Kidney capillary endothelial cell (primary cell): ENCODE measurements at places on chromosomes 13 and 19.

DNA sequence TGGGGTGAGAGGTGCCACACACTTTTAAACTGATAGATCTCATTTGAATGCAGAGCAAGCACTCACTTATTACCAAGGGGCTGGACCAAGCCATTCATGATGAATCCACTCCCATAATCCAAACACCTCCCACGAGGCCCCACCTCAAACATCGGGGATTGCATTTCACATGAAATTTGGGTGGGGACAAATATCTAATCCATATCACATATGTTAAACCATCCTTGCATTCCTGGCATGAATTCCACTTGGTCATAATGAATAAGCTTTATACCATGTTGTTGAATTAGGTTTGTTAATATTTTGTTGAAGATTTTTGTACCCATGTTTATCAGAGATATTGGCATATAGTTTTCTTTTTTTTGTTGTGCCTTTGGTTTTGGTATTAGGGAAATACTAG is 1198.7 kb upstream of the ATXN8OS start:
- DNase-seq = no peak

DNA sequence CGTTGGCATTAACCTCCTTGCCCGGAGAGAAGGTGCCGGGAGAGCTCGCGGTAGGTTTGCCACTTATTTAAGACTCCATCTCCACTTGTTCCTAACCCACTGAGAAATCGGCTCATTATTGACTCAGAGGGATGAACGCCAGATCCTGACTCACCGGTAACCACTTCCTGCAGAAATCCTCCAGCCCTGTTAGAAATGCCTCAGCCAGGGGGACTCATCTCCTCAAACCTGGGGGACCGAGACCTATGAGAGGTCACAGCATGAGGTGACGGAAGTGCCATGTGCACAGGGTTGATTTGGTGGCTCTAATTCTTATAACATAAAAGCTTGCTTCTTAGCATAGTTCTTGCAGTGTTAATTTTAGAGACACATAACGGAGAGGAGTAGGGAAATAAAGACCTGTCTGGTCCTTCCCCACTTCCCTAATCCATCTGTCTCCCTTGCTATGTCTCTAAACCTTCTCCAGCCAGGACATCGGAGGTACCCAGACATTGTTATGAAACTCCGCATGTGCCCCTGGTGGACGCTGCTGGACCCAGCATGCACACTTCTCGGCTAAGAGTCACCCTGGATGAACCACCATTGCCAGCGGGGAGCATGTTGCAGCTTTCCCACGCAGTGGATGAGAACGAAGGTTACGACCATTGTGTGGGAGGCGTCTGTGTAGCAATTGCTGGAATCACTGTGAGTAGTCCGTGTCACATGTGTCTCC is 158.9 kb downstream of the EFNB2 start:
- peak; percentile 87 for DNase-seq

GRCh38 chr13:110116072-110116487 is 190.9 kb downstream of the COL4A1 start:
- no peak for DNase-seq

DNA sequence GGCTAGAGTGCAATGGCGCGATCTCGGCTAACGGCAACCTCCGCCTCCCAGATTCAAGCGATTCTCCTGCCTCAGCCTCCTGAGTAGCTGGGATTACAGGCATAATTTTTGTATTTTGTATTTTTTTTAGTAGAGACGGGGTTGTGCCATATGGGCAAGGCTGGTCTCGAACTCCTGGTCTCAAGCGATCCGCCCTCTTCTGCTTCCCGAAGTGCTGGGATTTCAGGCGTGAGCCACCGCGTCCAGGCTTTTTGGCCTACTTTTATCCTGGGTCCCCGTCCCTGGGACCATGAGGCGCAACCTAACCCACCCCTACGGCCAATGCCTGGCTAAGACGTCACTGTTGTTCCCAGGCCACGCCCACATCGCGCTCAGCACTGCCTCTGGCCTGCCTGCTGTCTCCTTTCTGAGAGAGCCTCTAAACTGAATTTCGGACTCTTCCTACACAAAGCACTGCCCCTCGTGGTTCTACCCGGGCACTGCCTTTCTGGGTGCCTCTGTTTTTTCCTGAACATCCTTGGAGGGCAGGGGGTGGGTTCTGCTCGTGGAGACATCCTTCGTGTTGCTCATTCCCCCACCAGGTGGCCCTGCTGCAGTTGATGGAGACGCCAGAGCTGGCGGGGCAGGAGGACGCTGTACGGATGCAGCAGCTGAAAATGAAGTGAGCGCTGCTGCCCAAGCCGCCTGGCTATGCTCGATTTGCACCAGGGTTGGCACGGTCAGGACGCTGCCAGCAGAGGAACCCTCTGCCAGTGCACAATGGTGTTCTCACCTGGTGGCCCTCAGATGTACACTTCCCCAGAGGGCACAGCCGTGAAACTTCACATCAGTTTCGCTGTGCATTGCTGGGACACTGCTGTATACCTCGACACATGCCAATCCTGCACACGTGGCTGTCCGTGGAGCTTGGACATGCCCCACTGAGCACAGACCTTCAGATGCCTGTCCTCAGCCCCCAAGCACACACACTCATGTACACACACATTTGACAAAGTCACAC is 2.0 kb downstream of the REX1BD start:
- DNase-seq = no peak

- DNase-seq = peak; percentile 99
Measured at GRCh38 chr13:112711528-112712265, 21.9 kb downstream of the ATP11A start.

DNA sequence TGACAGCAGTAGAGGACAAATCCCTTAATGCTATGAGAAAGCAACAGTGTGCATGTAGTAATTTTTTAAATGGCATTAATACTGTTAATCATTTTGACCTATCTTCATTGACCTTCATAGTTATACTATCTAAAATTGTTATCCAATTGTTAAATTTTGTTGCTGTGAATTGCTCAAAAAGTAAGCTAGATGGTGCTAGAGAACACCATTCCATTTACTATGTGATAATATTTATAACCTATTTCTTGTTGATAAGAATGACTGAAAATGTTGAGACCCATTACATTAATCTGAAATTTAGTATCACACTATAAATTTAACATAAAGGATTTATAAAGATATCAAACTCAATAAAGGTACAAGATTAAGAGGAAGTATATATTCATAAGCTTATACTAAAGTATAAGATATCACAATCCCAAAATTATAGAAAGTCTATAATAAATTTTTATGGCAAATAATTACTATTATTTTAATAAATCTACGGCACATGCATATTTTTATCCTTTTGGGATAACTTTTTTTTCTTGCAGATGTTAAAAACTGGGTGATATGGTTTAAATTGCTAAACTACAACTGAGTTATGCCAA is 1573.3 kb downstream of the PCDH9 start:
- DNase-seq = peak; percentile 25

- no peak for DNase-seq
Measured at GRCh38 chr13:41811588-41812021, 149.3 kb downstream of the VWA8 start.

- DNase-seq = no peak
Measured at GRCh38 chr19:4094291-4094690, 27.6 kb upstream of the ZBTB7A start.
